ENCODE measurements at places on chromosomes 5 and 9. TPM values are rescaled to one million over a fixed set of nuclear protein-coding genes. Genes with fewer than 3 reads are reported as not detected.

DNA sequence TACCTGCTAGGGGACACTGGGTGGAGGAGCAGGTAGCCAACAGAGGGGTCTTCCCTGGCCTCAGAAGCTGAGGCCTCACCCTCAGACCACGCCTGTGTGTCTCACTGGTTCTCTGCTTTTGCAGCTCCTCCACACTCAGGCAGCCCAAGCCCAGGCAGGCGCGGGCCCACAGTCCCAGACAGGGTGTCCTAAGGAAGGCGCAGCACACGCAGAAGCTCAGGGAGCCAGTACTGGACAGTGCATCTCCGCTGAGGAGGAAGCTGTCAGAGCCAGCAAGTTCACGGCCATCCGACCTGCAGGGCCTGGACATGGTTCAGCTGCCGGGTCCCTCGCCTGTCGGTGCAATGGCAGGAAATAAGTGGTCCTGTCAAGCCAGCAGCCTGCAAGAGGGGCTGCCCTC is 25.3 kb downstream of the CFAP90 start:
- no peak for DNase-seq

DNA sequence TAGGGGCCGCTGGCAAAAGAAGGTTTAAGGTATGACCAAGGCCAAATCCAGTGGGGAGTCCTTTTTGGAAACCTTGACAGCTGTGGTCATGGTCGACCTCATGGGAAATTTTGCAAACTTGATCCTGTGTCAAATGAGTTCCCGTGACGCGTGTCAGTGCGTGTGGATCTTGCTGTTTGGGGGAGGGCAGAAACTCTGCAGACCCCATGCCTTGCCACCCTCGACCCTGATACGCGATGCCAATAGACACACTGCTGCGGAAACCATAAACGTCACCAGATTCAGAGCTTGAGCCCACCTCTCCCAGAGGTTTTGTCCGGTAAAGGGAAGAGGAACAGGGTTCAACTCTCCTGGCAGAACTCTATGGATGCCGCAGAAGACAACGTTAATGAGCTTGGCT is 104.7 kb downstream of the ADAMTS2 start:
- DNase-seq: no peak

DNA sequence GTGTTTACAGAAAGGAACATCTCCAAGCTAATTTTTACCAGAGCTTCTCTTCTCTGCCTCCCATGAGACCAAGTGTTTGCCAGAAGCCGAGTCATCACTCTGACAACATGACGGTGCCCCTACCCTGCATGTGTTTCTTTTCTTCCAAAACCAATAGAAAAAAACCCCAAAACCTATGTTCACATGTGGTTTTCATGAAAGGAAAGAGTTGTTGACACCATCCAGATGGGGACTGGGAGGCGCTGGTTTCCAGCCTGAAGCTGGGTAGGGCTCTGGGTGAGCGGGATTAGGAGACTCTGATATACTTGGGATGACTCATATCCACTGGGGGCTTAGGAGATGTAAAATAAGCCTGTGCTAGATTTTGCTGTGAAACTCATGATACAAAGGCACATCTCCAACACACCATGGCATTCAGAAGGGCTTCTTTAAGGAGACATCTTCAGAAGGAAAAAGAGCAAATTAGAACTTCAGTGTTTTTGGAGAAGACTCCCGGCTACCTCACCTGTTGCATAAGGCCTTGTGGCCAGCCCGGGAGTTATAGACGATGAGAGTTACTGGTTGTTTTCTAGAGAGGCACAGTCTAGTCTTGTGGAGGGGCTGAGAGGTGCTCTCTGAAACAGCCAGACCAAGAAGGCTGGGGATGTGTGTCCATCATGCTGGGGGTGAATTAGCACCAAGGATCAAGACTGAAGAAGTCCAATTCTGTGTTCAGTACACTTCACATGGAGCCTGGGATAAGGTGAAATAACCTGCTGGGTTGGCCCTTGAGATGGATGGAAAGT is 108.9 kb upstream of the LHFPL2 start:
- peak; percentile 83 for DNase-seq

GRCh38 chr5:148454576-148454975 is 70.8 kb downstream of the FBXO38 start:
- DNase-seq: no peak

DNA sequence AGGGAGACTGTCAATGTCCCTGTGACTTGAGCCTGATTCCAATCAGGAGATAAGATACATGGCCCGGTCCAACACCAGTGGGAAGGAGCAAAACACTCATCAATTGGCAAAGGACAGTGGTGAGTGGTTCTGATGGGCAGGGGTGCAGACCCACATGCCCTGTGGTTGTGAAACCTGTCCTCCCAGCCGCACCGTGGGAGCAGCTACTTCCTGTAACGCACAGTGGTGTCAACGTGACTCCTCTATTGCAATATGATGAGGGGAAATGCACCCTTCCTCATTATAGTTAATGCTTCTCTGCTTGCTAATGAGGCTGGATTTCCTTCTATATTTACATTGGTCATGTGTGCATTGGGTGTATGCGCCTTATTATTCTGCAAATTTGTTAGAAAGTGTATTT is 223.0 kb downstream of the IRX1 start:
- no peak for DNase-seq

DNA sequence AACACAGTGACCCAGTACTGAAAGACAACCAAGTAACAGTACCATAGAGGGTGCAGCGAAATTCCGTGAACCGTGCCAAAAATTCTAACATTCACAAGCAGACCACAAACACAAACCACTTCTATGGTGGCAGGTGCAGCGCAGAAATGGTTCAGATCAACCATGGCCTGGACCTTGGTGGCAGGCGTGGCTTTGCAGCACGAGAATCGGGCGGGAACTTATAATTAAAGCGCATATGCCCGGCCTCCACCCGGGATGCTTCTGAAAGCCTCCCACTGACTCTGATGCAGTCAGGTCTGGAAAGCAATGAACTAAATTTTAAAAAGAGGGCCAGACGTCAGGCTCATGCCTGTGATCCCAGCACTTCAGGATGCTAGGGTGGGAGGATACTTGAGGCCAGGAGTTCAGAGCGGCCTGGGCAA is 68.0 kb upstream of the TBC1D9B start:
- no peak for DNase-seq

DNA sequence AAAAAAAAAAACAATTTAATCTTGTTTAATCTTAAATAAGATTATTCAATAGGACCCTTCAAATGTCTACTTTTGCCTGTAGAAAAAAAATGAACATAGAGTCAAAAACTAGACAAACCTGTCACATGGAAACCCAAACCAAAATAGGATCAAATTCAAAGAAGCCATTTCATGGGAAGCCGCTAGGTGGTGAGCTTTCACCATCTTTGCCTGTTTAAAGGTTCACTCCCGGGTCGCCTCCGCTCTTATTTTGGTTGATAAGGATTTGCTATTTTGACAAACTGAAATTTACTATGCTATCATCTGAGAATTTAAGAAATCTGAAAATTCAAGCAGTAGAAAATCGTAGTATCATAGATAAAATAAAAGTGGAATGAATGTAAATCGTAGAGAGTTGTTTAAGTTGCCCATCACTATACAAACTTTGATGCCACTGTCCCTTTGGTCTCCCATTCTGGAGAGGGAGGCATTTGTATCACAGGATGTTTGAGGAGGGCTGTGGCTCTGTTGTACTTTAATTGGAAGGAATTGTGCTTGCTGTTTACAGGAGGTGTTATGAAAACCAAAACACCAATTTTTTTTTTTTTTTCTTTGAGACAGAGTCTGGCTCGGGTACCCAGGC is 43.5 kb upstream of the DNAH5 start:
- DNase-seq: peak; percentile 63

GRCh38 chr5:115191474-115192031 is 21.8 kb upstream of the TRIM36 start:
- DNase-seq: no peak

GRCh38 chr5:3119435-3119834 is 368.0 kb upstream of the IRX2 start:
- DNase-seq: no peak

DNA sequence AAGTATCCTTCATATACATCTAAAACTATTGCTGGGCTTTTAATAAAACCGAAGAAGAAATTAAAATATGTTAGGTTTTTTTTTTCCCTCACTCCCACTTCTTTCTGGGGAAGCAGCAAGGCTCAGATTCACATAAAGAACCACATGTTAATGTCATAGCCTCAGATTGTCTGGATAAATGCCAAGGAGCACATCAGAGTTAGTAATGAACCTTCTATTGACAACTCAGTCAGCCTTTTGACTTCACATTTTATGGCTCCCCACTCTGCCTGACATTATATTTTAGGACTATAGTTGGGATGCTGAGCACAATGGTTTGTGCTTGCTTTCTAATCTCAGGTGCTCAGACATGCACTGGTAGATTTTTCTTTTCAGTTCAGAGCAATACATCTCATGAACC is 21.8 kb downstream of the DMAC1 start:
- DNase-seq: no peak

DNA sequence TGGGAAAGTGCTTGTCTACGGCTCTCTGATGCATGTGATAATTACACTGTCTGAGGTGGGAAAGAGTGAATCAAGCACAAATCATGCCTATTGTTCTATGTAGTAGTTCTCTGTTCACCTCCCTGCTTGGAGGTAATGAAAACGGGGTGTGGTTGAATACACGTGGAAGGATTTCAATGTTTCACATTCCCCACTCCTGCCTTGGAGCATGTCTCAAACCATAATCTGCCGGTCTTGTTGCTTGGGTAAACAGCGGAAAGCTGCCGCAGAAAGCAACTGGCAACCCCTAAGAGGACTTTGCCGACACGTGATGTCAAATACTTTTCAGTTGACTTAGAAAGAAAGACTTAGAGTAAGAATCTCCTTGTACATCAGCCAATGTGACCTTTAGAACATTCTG is 63.5 kb upstream of the MOCS2 start:
- DNase-seq: no peak

DNA sequence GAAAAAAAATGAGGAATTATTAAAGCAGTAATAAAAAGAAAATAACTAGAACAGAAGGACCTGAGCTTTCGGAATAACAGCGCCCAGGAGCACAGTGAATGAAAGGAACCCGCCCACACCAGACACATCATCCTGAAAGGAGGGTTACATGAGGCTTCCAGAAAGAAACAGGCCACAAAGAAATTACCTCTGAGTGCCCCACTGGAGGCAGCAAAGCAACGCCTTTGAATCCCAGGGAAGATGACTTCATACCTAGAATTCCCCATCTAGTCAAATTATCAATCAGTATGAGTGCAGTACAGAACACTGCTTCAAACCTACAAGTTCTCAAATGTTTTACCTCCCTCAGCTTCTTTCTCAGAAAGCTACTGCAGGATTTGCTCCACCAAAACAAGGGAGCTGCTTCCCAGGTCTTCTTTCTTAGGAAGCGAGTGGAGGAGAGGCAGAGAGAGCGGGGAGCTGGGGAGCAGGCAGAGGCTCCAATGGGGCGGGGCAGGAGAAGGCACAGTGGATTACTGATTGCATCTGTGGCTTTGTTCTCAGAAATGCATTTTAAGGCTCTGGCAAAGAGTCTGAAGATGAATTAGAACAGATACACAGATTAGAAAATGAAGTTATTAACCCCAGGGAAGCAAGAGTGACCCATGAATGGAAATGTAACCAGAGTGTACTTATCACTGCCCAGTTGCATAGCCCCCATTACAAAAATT is 87.1 kb downstream of the SEMA4D start:
- DNase-seq: no peak

DNA sequence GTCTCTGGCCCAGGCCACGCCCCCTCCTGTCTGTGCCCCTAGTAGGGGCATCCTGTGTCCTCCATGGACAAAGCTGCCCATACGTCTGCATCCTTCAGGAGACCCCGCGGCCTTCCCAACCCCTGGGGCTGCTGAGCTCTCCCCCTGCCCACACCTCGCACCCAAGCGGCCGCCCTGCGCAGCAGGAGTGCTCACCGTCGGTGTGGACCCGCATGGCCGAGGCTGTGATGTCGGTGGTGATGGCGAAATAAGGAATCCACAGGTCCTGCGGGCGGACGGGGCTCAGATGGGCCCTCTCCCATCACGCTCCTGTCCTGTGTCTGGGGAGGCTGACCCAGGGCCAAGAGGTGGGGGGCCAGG is 4.8 kb upstream of the NSMF start:
- DNase-seq: no peak

- no peak for DNase-seq
Observed at GRCh38 chr5:173638126-173639040, 21.9 kb upstream of the BOD1 start.

- DNase-seq: no peak
Observed at GRCh38 chr9:113547501-113547900, 84.0 kb downstream of the RGS3 start.

DNA sequence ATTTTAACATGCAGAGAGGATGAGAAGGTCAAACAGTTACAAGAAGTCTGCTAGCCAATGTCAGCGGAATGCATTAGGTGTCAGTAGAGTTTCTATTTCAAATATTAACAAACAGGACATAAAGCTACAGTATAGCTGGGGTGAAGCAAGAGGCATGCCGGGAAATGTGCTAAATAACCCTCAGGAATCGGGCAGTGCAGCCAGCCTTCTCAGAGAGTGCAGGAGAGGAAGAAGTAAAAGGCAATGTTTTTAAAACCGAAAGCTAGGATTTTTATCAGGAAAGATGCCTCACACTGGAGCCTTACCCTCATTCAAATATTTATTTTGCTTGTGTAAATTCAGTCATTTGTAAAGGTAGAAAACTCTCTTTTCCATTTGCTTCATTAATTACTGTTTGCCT is 59.1 kb upstream of the SH3GL2 start:
- no peak for DNase-seq

GRCh38 chr9:6757132-6757455 is 679 bp upstream of the KDM4C start:
- no peak for DNase-seq

- no peak for DNase-seq
Observed at GRCh38 chr9:686321-686813, 155.1 kb upstream of the DMRT1 start.

DNA sequence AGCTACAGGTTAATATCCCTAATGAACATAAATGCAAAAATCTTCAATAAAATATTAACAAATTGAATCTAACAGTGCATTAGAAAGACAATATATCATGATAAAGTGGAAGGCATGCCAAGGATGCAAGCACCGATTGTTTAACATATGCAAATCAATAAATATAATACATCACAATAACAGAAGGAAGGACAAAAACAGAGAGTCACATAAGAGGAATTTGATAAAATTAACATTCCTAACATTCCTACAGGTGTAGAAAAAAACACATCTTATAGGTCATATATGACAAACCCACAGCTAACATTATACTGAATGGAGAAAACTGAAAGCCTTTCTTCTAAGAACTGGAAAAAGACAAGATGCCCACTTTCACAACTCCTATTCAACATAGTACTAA is 297.0 kb downstream of the CDH18 start:
- no peak for DNase-seq

OMD gene
- total RNA-seq: 0.21 TPM

PCA3 gene
- not detected for total RNA-seq

FBP1 gene
- total RNA-seq: not detected

AGXT2 gene
- total RNA-seq: not detected

TEX48 gene
- total RNA-seq: not detected

MSMP gene
- not detected for total RNA-seq

PROB1 gene
- not detected for total RNA-seq

EXD3 gene
- 1.4 TPM for total RNA-seq

MEIKIN gene
- total RNA-seq: not detected

LTC4S gene
- total RNA-seq: not detected

BDP1 gene
- 11.1 TPM for total RNA-seq

CDH18 gene
- total RNA-seq: 3.2 TPM

FAM78A gene
- 0.87 TPM for total RNA-seq

NDST1 gene
- total RNA-seq: 18.8 TPM

FAM200C gene
- total RNA-seq: 7.0 TPM

SLC6A3 gene
- not detected for total RNA-seq

PRUNE2 gene
- total RNA-seq: 3.8 TPM

CFAP157 gene
- not detected for total RNA-seq

LAMC3 gene
- total RNA-seq: 0.49 TPM

CCDC180 gene
- total RNA-seq: 0.14 TPM

DEPDC1B gene
- 41.6 TPM for total RNA-seq

EIF4E1B gene
- total RNA-seq: not detected

PAPPA gene
- 0.39 TPM for total RNA-seq

LURAP1L gene
- 10.6 TPM for total RNA-seq

Measured in H4 (cell line).